CD4-positive, alpha-beta T cell treated with Interleukin-4 for 4 hours (primary cell): ENCODE measurements at places on chromosomes 3 and 15.

DNA sequence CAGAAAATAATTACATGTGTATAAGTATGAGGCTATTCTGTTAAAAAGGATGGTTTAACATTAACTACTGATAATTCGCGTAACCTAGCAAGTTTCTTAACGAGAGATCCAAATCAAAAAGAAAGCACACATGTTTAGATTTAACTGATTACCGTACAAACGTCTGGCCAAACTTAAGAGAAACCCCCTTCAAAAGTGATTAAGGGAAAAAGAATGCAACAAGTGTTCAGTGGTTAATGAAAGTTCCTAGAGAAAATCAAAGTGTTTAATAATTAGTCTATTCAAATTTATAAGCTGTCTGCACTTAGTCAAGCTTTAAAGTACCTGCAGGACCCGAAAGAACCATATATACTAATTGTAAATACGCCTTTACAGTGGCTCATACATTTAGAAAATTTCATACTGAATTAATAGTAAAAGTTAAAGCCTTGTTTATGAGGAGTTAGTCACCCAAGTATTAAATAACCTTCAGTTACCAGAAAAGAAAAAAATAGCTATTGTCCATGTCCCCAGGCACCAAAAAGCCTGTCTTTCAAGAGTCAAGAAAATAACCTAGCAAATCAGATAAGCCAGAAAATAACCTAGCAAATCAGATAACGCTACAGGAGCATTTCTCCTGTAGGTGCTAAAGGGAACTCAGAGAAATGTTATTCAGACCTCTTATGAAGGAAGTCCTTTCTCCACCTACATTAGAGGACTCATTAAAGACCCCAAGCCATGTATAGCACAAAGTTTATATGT lies 34.6 kb downstream of the ZNF589 start:
- DNase-seq: no peak

DNA sequence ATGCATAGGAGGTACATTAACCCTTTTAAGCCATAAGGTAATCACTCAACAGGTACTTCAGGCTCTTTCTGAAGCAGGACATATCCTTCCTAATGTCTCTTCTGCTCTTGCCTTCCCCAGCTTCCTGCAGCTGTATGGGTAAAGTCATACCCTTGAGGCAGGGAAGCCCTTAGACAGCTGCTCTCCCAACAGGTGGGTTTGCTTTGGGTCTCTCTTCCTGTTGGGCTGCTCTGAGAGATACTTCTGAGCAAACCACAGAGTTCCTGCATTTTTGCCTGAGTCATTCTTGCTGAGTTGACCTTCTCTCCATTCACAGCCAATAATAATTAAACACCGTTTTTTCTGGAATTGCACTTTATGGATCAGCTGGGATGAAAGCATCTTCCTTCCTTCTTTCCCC lies 2.0 kb upstream of the TRAT1 start:
- no peak for DNase-seq

GRCh38 chr15:85604194-85604593 lies 190.5 kb downstream of the KLHL25 start:
- no peak for DNase-seq

DNA sequence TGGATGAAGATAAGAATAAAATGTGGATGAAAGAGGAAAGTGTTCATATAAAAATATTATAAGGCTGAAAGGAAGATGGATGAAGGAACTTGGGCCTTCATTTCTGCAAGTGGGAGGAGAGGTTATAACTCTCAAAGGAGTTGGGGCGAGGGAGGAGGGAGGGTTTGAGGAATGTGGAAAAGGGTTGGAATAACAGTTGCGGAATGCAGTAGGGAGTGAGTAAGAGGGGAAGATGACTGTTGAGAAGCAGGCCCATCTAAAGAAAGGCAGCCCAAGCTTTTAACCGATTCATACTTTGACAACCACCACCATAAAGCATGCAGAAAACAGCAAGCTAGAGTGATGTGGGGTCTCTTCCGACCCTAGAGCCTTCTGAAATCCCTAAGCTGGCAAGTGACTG lies 8.3 kb upstream of the TM4SF4 start:
- no peak for DNase-seq

DNA sequence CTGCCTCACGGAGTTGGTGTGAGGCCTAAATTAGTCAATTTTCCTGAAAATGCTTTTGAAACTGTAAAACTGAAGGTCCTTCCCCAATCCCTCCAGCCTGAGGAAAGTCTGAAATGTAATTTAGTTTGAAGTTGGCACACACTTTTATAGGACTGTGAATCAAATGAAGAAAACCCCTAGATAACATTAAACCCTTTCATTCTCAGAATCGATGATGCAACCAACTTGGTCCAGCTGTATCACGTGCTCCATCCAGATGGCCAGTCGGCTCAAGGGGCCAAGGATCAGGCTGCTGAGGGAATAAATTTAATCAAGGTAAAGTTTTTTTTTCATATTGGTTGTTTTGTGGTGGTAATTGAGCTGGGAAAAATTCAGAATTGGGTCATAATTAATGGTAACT lies 11.7 kb downstream of the MRPS22 start:
- no peak for DNase-seq

- DNase-seq: no peak
Observed at GRCh38 chr15:52340093-52340492, 44.5 kb upstream of the MYO5C start.

DNA sequence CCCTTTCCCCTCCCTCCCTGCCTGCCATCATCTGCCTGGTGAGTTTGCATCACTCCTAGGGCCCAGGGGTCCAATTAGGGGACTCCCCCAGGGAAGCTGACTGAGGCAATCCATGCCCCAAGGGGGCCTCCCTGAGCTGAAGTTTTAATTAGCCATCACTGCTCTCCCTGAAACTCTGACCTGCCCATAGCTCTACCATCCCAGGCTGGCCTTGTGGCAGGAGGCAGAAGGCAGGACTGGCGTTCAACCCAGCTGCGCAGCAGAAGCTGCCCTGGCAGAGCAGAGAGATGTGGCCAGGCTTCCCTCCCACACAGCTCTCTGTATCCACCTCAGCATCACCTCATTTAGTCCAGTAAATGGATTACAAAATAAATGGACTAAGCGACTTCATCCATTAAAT lies 7.7 kb upstream of the C15orf39 start:
- DNase-seq: no peak
